ENCODE measurements at places on chromosomes 4 and X.
A peak's percentile ranks its signal among the peaks of the same experiment; 100 is the strongest.

DNA sequence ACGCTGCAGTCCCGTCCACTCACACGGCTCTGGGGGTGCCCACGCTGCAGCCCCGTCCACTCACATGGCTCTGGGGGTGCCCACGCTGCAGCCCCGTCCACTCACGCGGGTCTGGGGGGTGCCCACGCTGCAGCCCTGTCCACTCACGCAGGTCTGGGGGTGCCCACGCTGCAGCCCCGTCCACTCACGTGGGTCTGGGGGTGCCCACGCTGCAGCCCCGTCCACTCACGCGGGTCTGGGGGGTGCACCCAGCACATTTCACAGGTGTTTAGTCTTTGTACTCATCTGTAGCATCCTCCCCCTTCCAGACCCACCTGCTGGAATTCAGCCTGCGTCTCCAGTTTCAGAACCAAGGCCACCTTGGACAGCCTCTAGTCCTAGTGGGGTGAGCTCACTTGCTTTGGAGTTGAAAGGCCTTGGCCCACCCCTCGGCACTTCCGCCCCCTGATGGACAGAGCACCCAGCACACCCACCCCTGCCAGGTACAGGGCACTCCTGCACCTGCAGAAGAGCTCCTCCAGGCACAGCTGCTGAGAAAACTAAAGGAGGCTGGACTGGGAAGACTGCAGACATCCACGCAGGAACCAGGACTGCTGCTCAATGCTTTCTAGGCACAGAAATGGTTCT is 73.0 kb downstream of the ABLIM2 start:
- no peak for DNase-seq

DNA sequence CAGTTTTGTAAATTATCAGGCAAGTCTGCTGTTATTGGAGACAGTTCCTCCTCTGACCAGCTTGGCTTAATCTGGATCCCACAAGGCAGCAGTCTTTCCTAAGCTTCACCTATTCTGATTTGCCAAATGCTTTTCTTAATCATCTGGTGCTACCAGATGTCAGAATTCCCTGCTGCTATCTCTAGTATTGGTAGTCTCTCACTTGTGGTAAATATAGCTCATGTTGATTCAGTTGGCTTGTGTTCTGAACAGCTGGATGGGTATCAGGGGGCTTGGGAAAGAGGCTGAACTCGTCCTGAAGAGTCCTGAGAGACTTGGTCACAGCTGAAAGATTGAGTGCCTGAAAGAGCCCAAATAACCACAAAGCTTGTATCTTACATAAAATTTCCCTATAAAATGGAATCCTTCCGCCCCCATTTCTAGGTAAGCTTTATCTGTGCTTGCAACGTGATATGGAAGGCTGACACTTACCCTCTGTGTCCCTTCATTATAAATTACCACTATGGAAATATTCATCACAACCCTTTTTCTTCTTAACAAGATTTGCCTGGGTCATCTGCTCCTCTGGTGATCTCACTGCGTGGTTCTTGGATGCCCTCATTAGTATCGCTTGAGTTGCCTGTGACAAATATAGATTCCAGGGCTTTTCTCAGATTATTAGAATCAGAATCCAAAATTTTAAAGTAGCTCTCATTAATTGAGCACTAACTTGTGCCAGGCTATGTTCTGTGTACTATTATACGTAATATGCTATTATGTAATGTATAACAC is 104.1 kb upstream of the GPRIN3 start:
- DNase-seq, result no peak

DNA sequence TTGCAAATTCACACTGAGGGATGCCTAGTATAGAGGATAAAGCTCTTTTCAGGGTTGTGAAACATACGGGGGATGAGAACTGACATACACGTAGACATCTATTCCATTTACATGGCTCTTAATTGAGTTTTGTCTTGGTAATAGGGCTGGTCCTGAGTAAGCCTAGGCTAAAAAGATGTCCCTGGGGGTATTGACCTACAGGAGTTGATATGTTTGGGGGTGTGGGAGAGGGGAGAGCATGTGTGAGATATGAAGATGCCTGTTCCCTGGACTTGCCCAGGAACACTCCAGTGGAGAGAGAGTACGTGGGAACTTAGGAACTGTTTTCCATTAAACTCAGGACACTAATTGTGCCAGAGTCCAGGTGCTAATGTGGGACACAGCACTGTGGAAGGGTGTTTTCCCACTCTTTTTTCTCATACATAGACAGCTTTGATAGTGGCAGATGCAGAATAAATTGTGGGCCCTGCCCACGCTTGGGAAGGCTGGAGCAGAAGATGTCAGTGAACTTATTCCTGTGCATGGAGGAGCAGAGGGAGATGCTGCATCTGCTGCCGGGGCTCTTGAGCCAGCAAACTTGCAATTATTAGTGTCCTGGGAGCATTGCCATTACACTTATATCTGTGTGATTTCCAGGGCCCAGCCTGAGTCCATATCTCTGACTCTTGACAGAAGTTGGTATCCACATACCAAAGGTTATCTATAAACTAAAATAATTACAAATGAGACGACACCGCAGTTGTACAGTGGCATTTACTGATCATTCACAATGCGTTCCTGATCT is 20.7 kb downstream of the SYNPO2 start:
- no peak for DNase-seq

DNA sequence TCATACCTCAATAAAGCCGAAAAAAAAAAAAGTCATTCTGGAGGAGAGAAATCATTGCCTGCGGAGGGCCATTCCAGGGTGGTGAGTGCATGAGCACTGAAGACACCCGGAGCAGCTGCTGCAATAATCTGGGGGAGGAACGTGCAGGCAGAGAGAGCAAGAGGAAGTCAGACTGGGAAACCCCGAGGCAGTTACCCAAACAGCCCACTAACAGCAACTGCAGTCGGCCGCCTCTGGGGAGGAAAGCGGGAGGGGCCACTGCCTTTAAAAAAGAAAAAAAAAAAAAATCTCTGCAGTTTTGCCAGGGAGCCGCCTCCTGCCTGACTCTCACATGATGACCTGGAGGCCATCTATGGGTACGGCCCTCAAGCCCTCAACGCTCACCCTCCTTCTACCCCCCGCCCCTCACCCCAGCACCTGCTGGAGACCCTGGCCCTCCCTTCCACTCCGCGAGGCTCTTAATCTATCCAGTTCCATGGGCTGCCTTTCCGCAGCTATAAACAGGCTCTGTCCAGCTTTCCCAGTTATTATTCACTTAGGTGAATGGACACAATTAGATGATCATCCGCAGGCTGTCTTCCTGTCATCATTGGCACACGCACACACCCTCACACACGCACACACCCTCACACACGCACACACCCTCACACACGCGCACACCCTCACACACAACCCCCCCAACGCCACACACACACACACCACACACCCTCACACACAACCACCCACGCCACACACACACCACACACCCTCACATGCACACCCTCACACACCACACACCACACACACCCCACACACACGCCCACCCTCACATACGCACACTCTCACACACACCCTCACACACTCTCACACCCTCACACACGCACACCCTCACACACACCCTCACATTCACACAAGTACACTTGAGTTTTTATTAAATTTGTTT is 3.4 kb upstream of the AVPR2 start:
- DNase-seq, result peak; percentile 73

- no peak for DNase-seq
These were observed 416.3 kb downstream of the PCDH10 start for GRCh38 chr4:133565379-133565778.

- DNase-seq, result no peak
These were observed 15.8 kb upstream of the GYPE start for GRCh38 chr4:143921181-143921580.

DNA sequence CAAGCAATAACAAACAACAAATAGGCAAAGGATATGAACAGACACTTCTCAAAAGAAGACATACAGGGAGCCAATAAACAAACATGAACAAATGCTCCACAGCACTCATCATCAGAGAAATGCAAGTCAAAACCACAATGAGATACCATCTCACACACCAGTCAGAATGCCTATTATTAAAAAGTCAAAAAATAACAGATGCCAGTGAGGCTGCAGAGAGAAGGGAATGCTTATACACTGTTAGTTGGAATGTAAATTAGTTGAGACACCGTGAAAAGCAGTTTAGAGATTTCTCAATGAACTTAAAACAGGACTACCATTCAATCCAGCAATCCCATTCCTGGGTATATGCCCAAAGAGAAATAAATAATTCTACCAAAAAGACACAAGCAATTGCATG is 129.8 kb upstream of the MAGEB2 start:
- no peak for DNase-seq

DNA sequence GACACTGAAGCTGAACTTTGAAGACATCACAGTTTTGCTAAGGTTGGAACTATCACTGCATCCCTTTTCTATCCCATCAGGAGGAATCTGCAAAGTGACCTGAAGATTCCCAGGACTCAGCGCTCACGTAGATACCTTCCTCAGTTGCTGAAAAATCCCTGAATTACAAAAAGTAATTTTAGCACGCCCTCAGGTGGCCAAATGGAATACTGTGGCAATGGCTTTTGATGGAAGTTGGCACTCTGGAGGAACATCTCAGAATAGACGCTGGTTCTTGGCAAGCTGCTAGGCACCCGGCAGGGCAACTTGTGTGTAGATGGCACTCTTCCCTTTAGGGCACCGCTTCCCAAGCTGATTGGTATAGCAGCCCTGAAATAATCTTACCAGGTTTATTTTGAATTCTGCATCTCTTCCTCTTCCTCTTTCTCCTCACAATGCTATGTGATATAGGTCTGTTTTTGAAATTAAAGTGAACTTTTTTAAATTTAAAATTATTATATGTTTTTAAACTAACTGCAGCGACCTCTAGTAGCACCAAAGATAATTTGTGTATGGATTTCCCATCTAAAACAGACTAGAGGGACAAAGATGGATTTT is 16.3 kb upstream of the ESX1 start:
- DNase-seq, result peak; percentile 3

- DNase-seq, result no peak
These were observed 48.2 kb upstream of the PHOX2B start for GRCh38 chr4:41796545-41797210.

DNA sequence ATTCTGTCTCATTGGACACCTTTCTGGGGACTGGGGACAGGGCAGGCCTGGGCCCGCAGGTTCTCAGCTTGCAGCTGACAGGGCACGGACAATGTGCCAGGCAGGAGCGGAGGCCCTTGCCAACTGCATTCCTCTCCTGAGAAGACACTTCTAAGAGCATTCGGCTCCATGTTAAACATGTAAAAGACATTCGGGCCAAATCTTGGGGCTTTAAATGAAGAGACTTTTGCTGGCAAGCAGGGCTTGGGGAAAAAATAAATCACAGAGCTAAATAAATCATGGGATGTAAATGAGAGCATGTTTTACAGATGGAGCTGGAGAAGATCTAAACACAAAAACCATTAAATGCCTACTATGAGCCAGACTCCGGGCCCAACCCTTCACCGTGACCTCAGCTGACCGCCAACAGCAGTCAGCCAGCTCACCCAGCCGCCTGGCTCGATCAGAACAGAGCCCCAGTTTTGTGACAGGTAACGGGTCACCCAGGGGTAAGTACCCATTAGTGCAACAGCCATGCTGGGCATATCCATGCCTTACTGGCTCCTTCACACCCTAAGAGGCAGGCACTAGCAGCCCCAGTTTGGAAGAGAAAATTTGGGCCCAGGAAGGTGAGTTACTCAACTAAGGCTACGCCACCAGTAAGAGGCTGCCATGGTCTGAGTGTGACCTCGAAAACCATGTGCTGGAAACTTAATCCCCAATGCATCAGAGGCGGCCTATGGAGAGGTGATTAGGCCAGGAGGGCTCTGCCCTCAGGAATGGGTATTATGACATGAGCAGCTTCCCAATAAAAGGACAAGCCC is 14.7 kb downstream of the WDR1 start:
- no peak for DNase-seq

DNA sequence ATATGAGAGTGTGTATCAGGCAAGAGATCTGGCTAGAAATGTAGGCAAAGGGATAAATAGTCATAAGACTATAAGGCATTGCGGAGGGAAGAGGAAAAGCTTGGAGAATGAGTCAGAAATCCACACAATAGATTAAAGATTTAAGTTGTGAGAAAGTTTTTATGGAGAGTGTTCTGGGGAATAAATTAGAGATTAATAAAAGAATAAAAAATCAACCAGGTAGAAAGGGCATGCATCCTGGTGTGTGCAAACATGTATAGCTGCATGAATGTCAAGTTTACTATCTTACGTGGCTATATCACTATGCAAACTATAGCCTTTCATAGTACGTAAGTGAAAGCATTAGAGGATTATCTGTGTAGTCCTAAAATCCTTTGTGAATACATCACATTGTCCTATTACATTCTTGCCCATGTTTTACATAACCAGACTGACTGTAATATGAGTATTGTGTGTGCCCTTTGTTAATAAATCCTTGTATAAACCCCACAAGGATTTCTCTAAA is 36.9 kb downstream of the SNCA start:
- no peak for DNase-seq

- DNase-seq, result no peak
These were observed 51.3 kb upstream of the TMPRSS11F start for GRCh38 chr4:68180849-68181526.

- no peak for DNase-seq
These were observed 242.9 kb upstream of the PRPS2 start for GRCh38 chrX:12548341-12548740.

DNA sequence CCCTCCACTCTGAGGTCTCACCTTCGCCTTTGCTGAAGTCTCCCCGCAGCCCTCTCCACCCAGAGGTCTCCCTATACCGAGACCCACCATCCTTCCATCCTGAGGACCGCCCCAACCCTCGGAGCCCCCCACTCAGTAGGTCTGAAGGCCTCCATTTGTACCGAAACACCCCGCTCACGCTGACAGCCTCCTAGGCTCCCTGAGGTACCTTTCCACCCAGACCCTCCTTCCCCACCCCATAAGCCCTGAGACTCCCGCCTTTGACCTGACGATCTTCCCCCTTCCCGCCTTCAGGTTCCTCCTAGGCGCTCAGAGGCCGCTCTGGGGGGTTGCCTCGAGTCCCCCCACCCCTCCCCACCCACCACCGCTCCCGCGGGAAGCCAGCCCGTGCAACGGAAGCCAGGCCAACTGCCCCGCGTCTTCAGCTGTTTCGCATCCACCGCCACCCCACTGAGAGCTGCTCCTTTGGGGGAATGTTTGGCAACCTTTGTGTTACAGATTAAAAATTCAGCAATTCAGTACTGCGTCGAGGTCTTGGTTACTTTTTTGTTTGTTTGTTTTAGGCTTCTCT is 5.0 kb downstream of the SOD3 start:
- no peak for DNase-seq

DNA sequence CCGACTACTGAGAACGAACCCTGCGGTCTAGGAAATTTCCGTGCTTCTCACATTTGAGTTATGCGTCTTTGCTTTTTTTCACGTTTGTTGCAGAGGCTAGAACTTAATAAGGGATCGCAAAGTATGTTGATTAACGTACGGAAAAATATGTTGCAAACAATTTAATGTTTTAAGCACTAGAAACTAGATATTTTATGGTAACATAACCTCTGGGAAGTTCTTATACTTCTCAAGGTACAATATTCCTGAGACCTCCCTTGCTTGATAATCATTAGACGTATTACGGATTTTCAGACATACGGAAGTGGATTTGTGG is 639 bp upstream of the PRDM5 start:
- no peak for DNase-seq

- no peak for DNase-seq
These were observed 17.0 kb downstream of the CA5B start for GRCh38 chrX:15755091-15755490.

- DNase-seq, result no peak
These were observed 106.8 kb downstream of the FAM9B start for GRCh38 chrX:8927066-8927635.
